Activated CD4-positive, alpha-beta T cell treated with anti-CD3 and anti-CD28 coated beads for 36 hours (primary cell): ENCODE measurements at places on chromosomes 1 and 21. TPM values are rescaled to one million over a fixed set of nuclear protein-coding genes. Genes with fewer than 3 reads are reported as not detected.
A peak's percentile ranks its signal among the peaks of the same experiment; 100 is the strongest.

DCLRE1B gene
- total RNA-seq: 18.2 TPM

DNA sequence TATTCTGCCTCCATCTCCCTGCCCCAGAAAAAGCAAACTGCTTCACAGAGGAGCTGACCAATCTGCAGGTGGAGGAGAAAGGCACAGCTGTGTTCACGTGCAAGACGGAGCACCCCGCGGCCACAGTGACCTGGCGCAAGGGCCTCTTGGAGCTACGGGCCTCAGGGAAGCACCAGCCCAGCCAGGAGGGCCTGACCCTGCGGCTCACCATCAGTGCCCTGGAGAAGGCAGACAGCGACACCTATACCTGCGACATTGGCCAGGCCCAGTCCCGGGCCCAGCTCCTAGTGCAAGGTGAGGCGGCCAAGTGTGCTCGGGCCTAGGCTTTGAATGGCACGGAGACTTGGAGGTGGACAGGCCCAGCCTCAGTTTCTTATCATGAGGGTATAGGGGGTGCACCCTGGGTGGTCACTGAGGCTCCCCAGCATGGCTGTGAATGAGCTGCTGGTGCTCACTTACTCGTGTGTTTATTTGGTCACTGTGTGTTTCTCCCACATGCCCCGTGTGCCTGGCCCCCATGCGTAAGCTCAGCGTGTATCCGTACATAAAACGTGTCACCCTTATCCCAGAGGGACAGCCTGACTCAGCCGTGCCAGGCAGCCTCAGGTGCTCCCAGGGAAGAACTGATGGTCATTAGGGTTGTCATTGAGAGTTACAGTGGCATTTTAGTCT lies 75.8 kb downstream of the OBSCN start:
- DNase-seq: no peak

GRCh38 chr21:31656199-31657095 lies 3.0 kb upstream of the SOD1 start:
- DNase-seq: peak; percentile 69

GRCh38 chr1:17948594-17948993 lies 159.0 kb upstream of the IGSF21 start:
- no peak for DNase-seq

DNA sequence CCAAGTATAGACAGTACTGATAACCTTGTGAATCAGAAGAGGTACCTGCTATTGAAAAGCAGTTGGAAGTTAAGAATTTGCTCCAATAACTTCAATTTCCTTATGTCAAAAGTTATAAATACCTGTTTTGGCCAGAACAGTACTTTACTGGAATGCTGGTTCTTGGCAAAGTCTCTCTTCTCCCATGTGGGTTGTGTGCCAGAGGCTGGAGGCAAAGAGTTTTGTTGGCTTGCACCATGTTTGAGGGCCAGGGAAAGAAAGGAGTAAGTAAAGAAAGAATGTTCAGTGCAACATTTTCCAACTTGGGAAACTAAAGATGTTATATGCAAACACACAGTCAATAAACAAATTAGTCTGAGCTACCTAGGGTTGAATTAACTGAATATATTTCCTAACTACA lies 67.0 kb upstream of the DYNLT5 start:
- no peak for DNase-seq

DNA sequence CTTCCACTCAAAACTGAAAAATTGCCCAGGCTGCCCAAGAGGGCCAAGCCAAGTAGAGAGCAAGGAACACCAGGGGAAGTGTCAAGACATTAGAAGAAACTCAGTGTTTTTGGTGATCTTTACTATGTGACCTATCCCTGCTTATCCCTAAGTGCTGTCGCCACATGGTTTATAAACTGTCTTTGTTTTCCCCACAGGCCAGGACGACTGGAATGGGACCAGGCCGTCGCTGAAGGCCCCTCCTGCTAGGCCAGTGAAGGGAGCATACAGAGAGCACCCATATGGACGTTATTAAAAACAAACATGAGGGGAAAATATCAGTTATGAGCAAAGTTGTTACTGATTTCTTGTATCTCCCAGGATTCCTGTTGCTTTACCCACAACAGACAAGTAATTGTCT lies 28.7 kb downstream of the KHDRBS1 start:
- no peak for DNase-seq

- DNase-seq: no peak
These were observed 124.1 kb downstream of the DPYD start for GRCh38 chr1:97796711-97797110.

GRCh38 chr1:91098299-91098906 lies 76.6 kb upstream of the ZNF644 start:
- DNase-seq: no peak

DNA sequence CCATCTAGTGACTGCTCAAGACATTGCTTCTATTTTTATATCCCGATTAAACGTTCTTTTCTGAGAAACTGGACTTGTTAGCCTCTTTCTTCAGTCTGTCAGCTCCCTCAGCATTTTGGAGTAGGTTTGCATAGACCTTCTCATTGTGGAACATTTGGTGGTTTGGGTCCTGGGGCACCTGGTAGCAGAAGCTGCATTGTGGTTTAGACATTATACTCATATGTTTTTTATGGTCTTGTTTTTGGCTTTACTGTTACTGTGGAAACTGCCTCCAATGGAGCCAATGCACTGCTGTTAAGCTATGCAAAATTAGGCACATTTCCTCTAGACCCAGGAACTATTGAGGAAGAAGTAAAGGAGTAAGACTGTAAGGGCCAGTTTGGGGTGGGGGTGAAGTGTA lies 36.7 kb upstream of the LRRC8B start:
- peak; percentile 53 for DNase-seq

GRCh38 chr1:211547710-211548109 lies 31.3 kb downstream of the SLC30A1 start:
- no peak for DNase-seq
